ENCODE measurements at places on chromosomes 2 and 18.

GRCh38 chr18:61502472-61502871, 169.2 kb downstream of the CDH20 start:
- DNase-seq = peak; percentile 60

GRCh38 chr18:65753520-65753919, 2.7 kb downstream of the CDH7 start:
- DNase-seq = peak; percentile 14

DNA sequence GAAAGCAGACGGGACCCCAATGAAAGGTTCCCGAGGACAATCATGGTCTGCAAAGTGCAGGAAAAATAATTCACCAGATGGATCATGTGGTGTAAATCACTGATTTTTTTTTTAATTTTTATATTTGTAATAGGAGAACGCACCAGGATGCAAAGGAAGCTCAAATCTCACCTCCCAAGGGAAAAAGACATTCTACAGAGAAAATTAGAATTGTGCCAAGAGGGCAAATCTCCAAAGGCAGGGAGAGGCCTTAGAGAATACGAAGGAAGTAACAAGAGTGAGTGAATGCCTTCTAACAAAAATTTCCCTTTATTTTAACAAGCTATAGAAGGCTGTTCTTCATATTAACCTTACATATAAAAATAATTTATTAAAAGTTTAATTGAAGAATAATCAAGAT, 90.9 kb downstream of the ANKRD44 start:
- DNase-seq = no peak

GRCh38 chr2:67896476-67896875, 166.3 kb downstream of the C1D start:
- DNase-seq = no peak

Measured in NCI-H1105 (cell line).